Renal cortex interstitium (tissue), 15 donors: ENCODE measurements at places on chromosomes 11 and 22. TPM values are rescaled to one million over a fixed set of nuclear protein-coding genes. Genes with fewer than 3 reads are reported as not detected.

IL17RA gene
- polyA plus RNA-seq = 7.1 TPM

GGTLC2 gene
- not detected for polyA plus RNA-seq

OR52I1 gene
- polyA plus RNA-seq = 0.05 TPM

LINC01488 gene
- 0.08 TPM for polyA plus RNA-seq

RFPL3 gene
- not detected for polyA plus RNA-seq

OR5A2 gene
- polyA plus RNA-seq = 0.03 TPM

DNA sequence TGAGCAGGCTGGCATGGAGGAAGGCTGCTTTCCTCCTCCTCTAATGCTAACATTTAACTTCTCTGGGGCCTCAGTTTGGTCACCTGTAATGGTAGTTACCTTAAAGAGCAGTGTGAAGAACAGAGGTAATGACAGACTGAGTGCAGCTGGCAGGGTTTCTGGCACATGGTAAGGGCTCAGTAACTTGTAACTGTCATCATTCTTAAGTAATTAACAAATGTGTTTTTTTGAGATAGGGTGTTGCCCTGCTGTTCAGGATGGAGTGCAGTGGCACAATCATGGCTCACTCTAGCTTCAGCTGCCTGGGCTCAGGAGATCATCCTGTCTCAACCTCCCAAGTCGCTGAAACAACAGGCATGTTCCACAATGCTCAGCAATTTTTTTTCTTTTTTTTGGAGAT is 242.0 kb upstream of the SYN3 start:
- no peak for DNase-seq

DNA sequence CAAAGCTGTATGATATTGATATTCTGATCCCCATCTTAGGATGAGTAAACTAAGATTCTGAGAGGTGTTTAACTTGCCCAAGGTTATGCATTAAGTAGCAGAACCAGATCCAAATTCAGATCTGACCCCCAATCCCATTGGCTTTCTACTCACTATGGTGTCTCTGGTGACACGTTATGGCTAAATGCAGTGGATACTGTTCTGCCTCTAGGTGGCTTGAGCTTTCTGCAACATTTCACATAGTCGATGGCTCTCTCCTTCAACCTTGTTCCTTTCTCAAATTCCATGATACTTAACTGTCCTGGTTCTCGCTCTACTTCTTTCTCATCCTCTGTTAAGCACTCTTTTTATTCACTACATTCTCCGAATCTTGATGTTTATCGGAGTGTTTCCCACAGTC is 9.4 kb downstream of the C11orf97 start:
- no peak for DNase-seq

DNA sequence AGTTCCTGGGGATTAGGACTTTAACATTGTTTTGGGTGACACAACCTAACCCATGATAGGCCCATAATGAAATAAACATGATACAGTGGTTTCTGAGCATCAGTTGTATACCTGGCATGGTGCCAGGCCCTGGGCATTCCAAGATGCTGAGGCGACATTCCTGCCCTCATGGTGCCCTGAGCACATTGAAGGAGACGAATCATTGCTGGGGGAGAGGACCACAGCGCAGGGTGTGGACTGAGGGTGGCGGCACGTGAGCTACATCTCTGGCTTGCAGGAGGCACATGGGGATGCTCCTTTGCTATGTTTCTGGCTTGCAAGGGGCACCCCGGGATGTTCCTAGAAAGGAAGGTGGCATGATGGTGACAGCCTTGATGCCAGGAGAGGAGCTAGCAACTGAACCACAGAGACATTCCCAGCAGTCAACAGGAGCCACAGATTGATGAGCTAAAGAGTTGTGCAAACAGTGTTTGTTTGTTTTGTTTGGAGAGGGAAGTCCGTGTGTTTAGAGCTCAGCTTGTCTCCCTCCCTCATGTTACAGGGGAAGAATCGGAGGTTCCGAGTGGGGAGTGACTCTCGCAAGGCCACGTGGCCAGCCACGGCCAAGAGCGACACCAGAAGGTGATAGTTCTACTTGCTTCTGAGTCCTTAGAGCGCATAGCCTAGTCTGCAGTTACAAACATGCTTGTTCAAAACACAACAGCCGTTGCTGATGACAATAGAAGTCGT is 106.4 kb downstream of the MIAT start:
- no peak for DNase-seq

GRCh38 chr11:111012491-111012890 is 233.0 kb upstream of the POU2AF2 start:
- DNase-seq = no peak

- no peak for DNase-seq
These were observed 426.0 kb downstream of the TBC1D22A start for GRCh38 chr22:47188261-47189055.

GRCh38 chr11:68584097-68584496 is 100.2 kb upstream of the GAL start:
- DNase-seq = peak; percentile 10

- no peak for DNase-seq
These were observed 27.4 kb downstream of the PHF21B start for GRCh38 chr22:44982445-44982844.

- no peak for DNase-seq
These were observed 17.7 kb upstream of the TALDO1 start for GRCh38 chr11:729492-730074.

GRCh38 chr22:44100411-44100810 is 76.3 kb downstream of the PARVB start:
- no peak for DNase-seq

DNA sequence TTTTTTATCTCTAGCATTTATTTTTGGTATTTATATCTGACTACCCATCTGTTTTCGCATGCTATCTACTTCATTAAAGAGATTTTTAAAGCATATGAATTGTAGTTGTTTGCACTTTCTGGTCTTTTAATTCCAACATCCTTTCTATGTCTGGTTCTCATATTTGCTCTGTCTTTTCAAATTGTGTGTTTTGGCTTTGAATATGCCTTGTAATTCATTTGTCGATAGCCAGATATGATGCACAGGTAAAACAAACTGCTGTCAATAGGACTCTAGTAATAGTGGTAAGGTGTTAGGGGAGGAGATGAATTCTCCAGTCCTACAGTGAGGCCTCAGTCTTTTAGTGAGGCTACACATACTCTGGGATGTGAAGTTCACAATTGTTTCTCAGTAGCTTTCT is 530.8 kb upstream of the CCDC179 start:
- no peak for DNase-seq

DNA sequence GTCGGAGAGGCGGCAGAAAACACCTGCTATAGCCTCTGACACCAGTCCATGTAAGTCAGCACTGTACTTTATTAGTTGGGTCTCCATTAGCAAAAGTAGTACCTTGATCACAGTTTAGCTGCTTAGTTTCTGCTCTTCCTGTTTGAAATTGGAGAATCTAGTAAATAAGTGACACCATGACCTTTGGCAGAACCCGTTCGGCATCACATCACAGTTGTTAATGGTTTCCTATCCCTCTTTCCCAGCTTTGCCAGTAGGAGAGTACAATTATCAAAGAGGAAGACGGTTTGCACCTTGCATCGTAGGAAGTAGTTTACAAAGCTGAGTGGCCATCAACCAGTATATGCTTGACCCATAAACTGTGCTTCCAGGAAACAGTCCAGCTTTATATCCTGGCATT is 101.8 kb downstream of the TRIM44 start:
- DNase-seq = no peak

DNA sequence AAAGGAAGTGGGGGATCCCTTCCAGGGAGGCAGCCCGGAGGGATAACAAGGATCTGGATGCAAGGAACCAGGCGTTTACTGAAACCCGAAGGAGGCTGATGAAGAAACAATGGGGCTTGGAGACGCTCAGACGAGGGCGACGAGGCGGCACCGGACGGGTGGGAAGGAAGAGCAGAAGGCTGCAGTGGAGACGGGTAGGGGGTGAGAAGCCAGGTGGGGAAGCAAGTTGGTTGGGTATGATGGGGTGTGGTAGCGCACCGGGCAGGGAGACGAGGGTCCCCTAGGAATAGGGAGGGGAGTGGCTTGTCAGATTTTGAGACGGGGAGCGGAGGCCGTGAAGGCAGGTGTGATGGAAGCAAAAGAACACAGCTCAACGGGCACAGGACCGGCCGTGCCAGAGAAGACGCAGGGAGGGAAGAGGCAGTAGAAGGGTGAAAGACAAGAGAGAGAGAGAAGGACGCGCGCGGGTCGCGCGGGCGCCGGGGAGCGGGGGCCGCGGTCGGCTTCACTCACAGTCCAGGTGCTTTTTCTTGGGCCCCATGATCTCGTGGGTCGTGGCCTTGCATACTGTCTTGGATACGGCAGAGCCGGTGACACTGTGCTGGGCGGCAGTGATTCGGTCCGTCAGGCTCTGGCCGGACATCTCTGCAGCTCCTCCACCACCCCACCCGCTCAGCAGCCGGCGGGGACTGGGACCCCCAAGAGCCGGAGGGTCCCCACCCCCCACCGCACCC is 579 bp downstream of the PICALM start:
- DNase-seq = no peak

DNA sequence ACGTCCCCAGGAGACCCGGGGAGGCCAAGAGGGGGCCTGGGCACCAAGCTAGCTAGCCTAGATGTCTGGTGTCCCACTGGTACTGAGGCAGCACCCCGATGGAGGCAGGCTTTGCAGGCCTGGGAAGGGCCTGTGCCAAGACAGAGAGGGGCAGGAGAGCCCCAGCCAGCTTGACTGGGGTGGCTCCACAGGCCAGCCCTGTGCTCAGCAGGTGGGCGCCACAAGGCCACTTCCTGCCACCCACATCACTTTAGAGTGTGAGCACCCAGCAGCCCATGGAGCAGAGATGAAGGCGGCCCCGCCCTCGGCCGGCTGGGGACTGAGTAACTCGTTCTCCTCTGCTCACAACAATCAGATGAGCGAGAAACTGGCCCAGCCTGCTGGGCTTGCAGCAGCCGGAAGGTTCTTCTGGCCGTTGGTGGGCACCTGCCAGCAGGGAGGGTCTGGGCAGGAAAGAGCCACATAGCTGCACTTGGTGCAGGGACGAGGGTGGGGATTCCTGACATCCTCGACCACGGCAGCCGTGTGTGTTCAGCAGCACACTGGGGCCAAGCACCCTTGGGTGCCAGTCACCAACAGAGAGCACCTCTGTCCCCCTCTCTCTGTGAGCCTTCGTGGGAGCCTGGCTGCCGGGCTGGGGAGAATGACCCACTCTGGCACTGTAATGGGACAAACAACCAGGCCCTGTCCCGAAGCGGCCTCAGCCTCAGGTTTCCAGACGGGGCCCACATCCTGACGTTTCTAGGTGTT is 7.6 kb downstream of the OSBPL5 start:
- no peak for DNase-seq

GRCh38 chr11:69058511-69059270 is 10.0 kb downstream of the TPCN2 start:
- DNase-seq = no peak

GRCh38 chr11:13105237-13105844 is 96.2 kb downstream of the RASSF10 start:
- DNase-seq = no peak

- DNase-seq = no peak
These were observed 84.8 kb downstream of the SLC1A2 start for GRCh38 chr11:35334385-35335090.

- no peak for DNase-seq
These were observed 368.9 kb downstream of the BUD13 start for GRCh38 chr11:116403794-116404461.

DNA sequence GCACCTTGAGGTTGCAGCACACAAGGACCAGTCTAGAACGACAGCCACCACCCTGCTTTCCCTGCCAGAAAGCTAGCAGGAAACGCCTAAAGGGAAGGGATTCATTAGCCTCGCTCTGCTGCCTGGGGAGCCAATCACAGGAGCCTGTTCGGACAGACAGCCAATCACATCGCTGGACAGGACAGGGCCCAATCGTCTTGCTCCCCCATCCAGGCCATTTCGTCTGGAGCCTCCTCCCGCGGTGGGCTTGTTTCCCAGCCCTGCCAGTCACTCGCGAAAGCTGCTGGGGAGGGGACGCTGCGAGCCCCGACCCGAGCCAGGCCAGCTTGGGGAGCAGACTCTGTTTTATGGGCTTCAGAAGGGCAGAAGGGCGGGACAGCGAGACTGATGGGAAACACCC is 79.8 kb upstream of the NCAM1 start:
- DNase-seq = peak; percentile 54

- DNase-seq = no peak
These were observed 7.5 kb upstream of the SYT8 start for GRCh38 chr11:1827095-1827813.

- no peak for DNase-seq
These were observed 712 bp downstream of the CERK start for GRCh38 chr22:46737105-46737975.
